Fibroblast of lung (primary cell): ENCODE measurements at places on chromosomes 2 and 18. TPM values are rescaled to one million over a fixed set of nuclear protein-coding genes. Genes with fewer than 3 reads are reported as not detected.

The SPR gene
- 9.4 and 14.3 TPM in 2 replicates for polyA plus RNA-seq

The RPL31 gene
- 2,177 and 2,636 TPM in 2 replicates for polyA plus RNA-seq

The PLA2R1 gene
- polyA plus RNA-seq = 2.5 and 8.0 TPM in 2 replicates

The MAP3K19 gene
- polyA plus RNA-seq = not detected in 2 replicates

The REG1A gene
- polyA plus RNA-seq = not detected in 2 replicates

The PXDN gene
- 160 and 298 TPM in 2 replicates for polyA plus RNA-seq

The RBMS1 gene
- 146 and 152 TPM in 2 replicates for polyA plus RNA-seq

The CCDC85A gene
- 0.03 and 0.05 TPM in 2 replicates for polyA plus RNA-seq

The POTEJ gene
- 0.01 TPM in 1 of 2 replicates, not detected in the other for polyA plus RNA-seq

The MDH1B gene
- polyA plus RNA-seq = 0.73 and 0.88 TPM in 2 replicates

The GNLY gene
- polyA plus RNA-seq = not detected in 2 replicates

The SFXN5 gene
- polyA plus RNA-seq = 5.8 and 11.0 TPM in 2 replicates

DNA sequence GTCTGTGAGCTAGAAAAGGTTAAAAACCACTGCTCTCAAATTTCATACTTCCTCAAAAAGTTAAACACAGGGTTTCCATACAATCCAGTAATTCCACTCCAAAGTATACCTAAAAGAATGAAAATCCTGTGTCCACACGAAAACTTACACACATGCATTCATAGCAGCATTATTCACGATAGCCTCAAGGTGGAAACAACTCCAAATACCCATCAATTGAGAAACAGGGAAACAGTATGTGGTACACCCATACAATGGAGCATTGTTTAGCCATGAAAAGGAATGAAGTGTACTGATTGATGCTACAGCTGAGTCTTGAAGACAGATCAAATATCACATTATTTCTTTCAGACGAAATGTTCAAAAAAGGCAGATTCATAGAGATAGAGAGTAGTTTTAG is 36.7 kb downstream of the UXS1 start:
- DNase-seq = no peak

GRCh38 chr2:118122594-118123281 is 34.5 kb downstream of the INSIG2 start:
- DNase-seq = no peak

DNA sequence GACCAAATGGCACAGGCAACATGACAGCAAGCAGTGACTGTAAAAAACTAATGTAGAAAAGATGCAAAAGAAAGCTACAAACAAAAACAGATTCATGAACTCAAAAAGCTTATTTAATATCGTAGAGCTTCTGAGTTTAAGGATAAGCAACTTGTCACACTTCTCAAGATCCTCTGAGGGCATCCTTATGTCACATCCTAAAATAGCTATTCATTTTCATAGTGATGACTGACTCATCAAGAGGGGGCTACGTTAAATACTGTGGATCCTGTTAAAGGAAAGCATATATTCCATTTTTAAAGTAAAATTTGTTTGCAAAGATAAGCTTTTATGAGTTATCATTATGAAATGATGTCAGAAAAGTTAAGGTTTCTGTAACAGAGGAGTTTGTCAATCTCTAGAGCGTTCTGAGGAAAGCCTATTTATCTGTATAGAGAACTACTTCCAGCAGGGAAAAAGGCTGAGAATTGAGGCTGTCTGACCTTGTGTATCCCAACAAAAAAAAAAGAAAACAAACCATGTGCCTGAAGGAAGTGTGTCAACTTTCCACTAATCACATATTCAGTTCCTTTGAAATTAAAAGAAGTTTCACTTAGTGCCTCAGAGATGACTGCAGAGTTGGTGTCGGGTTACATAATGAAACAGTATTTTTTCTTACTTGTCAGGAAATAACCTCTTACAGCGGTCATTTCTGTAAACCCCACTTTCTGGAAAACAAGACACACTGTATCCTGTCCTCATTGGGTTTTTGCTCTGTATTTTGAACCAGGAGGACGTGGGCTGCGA is 115.5 kb downstream of the ESCO1 start:
- DNase-seq = peak; percentile 53

GRCh38 chr2:238726670-238727584 is 121.0 kb upstream of the TWIST2 start:
- DNase-seq = no peak

DNA sequence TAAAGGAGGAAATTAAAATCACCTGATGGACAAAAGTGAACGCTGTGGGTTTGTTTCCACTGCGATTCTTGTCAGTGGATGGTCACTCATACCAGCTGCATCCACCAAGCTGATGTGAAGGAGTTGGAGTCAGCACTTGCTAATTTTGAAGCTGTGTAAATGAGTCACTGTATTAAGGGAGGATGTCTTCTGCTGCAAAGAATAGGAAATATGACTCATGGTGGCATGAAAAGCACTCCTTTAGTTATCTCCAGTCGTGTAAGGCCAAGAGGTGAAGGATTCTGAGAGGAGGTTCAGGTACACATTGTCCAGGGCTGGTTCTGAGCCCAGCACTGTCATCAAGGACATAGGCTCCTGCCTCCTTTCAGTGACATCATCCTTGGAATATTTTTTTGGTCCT is 71.7 kb upstream of the SKOR2 start:
- no peak for DNase-seq

GRCh38 chr2:43225093-43225787 is 1.2 kb downstream of the ZFP36L2 start:
- DNase-seq = peak; percentile 69

GRCh38 chr2:115084446-115084845 is 642.0 kb downstream of the DPP10 start:
- DNase-seq = no peak

- DNase-seq = no peak
Observed at GRCh38 chr2:12441750-12442475, 274.8 kb upstream of the TRIB2 start.

GRCh38 chr18:48125724-48126123 is 195.3 kb upstream of the SMAD2 start:
- DNase-seq = no peak

- no peak for DNase-seq
Observed at GRCh38 chr2:33064349-33064801, 117.6 kb downstream of the LTBP1 start.

DNA sequence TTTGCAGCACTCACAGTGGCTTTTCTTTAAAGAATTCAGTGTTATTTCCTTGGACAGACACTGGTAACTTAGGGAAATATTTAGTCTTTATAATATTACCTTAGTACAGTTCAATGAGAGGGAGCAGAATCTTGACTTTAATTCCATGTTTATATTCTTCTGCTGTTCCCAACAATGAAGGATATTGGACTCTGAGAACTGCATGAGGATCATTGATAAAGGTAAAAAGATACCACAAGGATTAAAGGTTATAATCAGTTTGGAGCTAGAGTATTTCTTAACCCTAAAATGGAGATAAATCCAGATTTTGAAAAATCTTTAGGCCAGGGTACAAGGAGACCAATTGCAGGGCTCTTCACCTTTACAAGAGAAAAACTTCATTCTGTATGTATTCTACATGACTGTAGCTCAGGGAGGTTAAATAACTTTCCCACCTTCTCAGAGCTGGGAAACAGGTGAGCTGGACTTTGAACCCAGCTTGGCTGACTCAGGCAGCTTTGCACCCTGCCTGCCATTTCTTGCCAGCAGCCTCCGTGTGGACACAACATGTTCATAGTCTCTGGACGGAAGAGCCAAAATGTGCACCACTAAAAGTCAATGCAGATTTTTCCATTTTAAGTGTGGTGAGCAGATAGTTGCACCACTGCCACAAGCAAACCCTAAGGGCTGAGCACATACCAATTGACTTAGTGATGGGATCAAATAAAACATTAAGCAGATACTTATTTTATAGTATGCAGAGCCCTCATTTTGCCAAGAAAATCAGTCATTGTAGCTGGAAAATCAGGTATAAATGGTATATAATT is 26.7 kb downstream of the UPP2 start:
- no peak for DNase-seq

DNA sequence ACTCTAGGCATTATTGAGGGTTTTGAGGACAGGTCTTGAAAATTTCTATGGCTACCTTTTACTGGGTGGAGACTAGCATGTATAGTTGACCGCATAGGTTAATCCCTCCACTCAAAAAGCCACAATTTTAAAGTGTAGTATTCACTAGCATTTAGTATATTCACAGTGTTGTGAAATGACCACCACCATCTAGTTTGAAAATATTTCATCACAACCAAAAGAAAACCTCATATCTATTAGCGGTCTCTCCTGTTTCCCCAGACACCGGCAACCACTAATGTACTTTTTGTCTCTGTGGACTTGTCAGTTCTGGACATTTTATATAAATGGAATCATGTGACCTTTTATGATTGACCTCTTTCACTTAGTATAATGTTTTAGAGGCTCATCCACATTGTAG is 53.9 kb downstream of the MSH2 start:
- DNase-seq = no peak

DNA sequence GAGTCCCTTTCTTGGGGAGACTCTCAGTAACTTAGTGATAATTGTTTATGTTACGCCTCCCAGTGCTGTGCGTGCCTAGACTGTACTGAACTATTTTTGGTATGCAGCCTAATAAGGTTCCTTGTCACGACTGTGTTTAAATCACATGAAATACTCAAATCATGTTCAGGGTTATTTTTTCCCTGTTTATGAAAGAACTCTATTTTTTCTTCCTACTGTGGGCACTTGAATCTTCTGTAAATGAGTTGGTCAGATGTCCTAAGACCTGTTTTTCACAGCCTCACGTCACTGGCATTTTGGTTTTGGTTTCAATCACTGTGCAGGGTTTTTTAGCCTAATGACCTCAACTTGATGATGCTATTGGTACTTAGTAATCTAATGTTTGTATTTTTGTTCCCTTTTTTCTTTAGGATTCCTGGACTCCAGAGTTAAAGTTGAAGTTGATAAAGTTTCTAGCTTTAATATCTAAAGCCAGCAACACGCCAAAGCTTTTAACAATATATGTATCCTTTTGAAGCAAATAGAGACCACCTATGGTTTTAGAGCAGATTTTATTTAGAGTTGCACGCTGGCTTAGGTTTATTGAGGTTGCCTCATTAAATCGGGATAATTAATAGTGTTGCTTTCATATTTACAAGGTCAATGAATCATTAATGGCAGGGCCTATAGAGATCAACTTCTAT is 24.0 kb downstream of the ARMC9 start:
- DNase-seq = peak; percentile 67

DNA sequence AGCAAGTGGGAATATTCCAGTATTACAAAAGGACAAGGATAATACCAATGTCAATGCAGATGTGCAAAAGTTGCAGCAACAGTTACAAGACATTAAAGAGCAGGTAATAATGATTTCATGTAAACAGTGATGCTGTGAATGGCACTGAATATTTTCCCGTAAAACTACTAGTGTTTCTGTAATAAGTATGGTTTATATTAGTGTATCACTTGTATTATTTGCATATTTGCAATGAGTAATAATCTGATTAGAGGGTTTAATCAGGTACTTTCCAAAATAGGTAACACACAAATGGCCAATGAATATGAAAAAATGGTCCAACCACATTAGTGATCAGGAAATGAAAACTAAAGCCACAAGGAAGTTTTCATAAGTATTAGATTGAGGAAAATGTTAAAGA is 118.0 kb downstream of the MIB1 start:
- no peak for DNase-seq

DNA sequence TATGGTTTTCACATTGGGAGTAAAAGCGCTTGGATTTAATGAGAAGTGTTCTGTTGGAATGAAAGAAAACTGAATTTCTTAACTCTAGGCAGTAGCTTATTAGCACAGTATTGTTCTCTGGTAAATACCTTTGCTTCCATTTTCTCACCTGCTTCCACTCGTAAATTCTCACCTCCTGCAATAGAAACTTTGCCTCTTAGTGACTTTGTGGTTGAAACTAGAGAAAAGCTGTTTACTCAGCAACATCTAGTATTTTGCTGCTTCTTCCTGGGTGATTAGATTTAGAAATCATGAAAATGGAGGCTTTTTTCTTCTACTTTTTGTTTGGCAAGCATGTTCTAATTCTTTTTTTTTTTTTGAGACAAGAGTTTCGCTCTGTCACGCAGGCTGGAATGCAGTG is 385.4 kb downstream of the SPAG16 start:
- DNase-seq = no peak

DNA sequence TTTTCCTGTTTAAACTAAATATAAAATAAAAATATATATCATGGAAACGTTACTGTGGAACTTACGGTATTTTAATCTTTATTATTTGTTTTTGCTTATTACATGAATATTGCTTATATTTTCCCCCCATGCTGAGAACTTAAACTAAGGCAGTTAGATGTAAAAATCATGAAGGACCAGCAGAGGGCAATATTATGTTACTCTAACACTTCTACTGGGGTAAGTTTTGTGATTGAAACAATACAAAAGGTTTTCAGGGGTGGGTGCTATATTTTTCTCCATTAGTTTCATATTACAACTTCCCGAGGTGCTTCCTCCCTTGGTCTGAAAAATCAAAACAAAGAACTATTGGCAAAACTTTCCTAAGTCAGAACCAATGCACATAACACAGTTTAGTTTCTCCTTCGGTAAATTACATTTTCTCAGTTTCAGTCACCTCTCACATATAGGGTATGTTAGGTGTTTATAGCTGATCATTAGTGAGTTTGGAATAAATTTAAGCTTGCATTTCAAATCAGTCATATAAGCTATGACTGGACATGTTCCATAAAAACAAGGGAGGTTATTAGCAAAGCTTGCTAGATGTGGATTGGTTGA is 54.8 kb downstream of the ZNF407 start:
- peak; percentile 34 for DNase-seq

DNA sequence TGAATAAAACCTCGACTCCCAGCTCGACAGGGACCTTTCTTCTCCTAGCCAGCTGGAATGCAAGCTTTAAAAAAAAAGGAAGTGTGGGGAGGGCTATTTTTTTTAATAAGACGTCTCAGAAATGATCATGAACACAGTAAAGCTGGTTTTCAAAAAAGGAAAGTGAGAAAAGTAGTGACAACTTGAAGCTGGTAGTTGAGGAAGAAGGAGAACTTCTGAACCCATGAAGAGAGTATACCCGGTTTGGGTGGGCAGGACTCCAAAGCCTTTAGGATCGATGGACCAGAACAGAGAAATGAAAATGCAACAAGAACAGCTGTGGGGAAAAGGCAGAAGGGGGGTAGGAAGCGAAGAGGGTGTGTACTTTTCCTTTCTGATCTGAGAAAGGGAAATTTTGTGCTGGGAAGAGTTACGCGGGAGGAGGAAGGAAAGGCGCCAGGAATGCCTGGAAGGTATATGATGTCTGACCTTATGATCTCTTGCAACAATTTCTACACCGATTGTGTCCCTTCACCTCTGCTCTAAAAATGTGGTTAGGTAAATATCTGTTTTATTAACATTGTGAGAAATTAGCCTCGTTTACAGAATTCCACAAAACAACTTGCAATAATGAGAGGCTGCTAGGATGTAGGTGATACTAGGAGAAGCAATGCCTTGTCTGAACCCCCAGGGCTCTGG is 22.6 kb upstream of the CYP1B1 start:
- no peak for DNase-seq

GRCh38 chr2:127110985-127111384 is 4.0 kb upstream of the BIN1 start:
- DNase-seq = no peak

GRCh38 chr2:27431395-27431794 is 3.0 kb downstream of the NRBP1 start:
- DNase-seq = peak; percentile 19

- DNase-seq = peak; percentile 92
Observed at GRCh38 chr2:218229239-218229638, 12.2 kb downstream of the ARPC2 start.

- DNase-seq = no peak
Observed at GRCh38 chr18:25282896-25283703, 68.9 kb downstream of the ZNF521 start.

- DNase-seq = no peak
Observed at GRCh38 chr2:192696857-192697256, 502.1 kb upstream of the TMEFF2 start.

- peak; percentile 30 for DNase-seq
Observed at GRCh38 chr2:158797963-158798700, 3.0 kb downstream of the DAPL1 start.
